ENCODE measurements at places on chromosomes 2 and 18. TPM values are rescaled to one million over a fixed set of nuclear protein-coding genes. Genes with fewer than 3 reads are reported as not detected.

GRCh38 chr2:161327582-161327981 lies 19.4 kb downstream of the PSMD14 start:
- DNase-seq = no peak

GRCh38 chr2:138596403-138596802 lies 94.8 kb downstream of the SPOPL start:
- no peak for DNase-seq

DNA sequence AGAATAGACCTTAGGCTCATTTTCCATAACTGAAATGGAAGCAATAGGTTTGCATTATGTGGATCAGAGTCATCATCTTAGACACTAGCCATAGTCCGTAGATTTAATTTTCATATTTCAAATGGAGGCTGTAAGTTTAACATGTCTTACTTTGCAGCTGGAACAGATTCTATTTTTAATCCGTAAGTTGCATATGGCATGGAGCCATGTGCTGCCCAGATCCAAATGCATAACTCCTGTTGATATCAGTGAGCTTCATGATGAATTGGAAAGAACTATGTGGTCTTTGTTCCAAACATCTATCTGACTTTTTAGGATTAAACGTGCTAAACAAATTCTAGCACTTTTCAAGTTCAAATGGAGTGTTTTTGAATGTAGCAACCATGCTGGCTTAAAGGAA lies 43.4 kb downstream of the MEIS1 start:
- DNase-seq = no peak

DNA sequence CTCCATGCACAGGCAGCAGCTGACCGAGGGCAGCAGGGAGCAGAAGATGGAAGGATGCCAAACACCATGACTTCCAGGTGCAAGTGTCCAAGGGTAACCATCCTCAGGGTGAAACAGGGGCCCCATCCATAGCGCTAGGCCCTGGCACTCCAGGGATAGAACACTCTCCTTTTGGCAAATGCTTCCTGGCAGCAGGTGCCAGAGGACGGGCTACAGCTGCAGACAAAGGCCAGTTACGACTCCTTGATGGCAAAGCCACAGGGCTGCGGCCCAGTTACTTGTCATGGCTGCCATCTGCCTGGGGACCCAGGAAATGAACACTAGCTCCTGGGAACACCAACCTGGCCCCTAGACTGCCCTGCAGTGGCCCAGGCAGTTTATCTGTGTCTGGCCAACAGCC lies 178.8 kb downstream of the TMEM163 start:
- DNase-seq = no peak

TRIM43 gene
- 0.62 TPM for polyA plus RNA-seq

Measured in left kidney (tissue), 8 donors.